GM23248 (cell line): ENCODE measurements at places on chromosomes 11 and 22. TPM values are rescaled to one million over a fixed set of nuclear protein-coding genes. Genes with fewer than 3 reads are reported as not detected.

DGCR6 gene
- 0.86 and 7.8 TPM in 2 replicates for total RNA-seq

TMEM134 gene
- total RNA-seq = 13.4 and 67.2 TPM in 2 replicates

ALDH3B1 gene
- 63.9 and 70.7 TPM in 2 replicates for total RNA-seq

SYCE3 gene
- not detected in 2 replicates for total RNA-seq

OR51E2 gene
- total RNA-seq = not detected in 2 replicates

DNA sequence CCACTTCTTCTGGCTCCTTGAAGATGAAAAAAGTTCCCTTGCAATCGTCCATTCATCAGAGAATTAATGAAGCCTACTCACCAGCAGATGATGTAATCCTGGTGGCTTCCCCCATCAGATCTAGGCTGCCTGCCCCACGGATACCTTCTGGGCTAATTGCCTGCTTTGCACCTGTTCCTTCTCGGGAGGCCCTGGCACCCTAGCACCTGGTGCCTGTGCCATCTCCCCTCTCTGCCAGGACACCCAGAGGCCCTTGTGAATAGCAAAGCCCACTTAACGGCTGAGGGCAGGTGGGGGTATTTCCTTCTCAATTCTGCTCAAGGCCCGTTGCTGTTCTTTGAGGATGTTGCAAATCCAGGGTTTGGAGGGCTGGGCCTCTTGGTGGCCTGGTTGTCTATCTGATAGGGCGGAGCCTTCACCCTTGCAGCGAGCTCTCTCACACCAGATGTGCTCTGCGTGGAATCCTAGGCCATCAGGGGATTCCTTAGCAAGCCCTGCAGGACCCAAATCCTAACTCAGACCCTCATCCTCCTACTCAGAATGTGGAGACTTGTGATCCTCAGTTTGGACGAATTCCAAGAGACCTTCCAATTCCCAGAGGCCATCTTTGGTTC lies at the start of gene LMO2:
TSS of gene LMO2 (minus strand) at position 363 of the 614 bp plus-strand sequence. CDS start 22,360 bp downstream, outside the sequence.
- H3K27ac ChIP-seq = peak within 1 kb of the TSS; percentile 7; the same call in 1 of the 2 replicates
- H3K27me3 ChIP-seq = peaks cover 8% of the 10 kb centered on the region; the same call in 1 of the 2 replicates
- no peak for DNase-seq
- no peak within 1 kb of the TSS for H3K4me3 ChIP-seq
- no peaks in the 10 kb centered on the region for H3K36me3 ChIP-seq

DNA sequence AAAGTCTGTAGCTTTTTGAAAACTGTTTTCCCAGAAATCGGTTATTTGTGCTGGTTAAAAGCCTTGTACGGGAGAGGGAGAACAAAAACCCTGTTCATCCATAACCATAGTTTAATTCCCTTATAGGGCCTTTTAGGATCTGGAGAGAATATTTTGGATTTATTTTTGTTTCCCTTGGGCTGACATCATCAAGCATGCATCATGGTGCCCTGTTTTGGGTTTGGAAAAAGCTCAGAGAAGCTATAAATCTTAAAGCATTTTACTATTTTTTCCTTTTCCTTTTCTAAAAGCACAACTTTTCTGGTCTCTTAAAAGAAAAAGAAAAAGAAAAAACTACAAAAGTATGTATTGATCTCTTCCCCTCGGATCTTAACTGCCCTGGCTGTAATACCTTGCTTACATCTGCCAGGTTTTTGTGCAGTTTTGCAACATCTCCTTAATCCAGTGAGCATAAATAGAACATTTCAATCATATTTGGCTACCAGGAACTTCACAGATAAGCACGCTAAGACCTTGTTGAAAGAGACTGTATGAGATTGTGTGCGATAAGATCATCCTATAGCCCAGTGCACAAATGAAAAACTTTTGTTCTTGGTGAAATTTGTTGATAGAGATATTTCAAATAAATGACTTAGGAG lies 88.0 kb downstream of the ZBTB16 start:
- DNase-seq = peak; percentile 28
- peaks cover 5% of the 10 kb centered on the region for H3K27me3 ChIP-seq
- H3K4me3 ChIP-seq = no peak overlapping the region
- peaks cover 13% of the 10 kb centered on the region; the same call in 1 of the 2 replicates for H3K4me1 ChIP-seq
- no peaks in the 10 kb centered on the region for H3K36me3 ChIP-seq
- H3K27ac ChIP-seq = no peak overlapping the region

GRCh38 chr22:23793326-23793725 lies 6.6 kb downstream of the SMARCB1 start:
- no peak overlapping the region for H3K27ac ChIP-seq
- H3K4me1 ChIP-seq = peaks cover 16% of the 10 kb centered on the region
- peaks cover 16% of the 10 kb centered on the region for H3K36me3 ChIP-seq
- no peak overlapping the region for H3K4me3 ChIP-seq
- no peak for DNase-seq

DNA sequence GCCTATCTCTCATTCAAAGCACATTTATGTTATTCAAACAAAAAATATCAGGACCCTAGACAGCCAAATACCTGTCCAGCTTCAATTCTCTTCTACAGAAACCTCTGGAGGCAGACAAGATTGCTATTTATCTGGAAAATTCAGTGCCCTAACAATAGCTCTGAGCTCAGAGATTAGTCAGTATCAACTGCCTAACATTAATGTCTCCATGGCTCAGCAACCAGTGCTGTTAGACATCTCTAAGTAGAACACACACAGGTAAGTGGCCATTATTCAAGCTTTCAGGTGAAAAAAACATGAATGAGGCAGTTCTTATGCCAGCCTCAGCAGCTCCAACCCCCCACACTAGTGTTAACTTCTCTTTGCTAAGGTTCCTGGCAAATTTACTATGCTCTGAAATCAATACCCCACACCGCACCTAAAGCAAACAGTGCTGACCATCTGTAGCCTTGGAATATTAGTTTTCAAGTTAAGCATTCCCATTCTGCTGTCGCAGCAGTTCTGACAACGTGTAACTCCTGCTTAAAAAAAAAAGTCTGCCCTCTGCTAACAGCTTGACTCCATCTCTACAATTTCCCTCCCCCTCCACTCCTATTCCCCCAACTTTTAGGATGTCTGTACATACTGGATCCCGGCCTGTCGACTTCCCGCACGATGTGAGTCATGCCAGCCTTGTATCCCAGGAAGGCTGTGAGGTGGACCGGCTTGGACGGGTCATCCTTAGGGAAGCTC lies 1.5 kb downstream of the RPL3 start:
- no peaks in the 10 kb centered on the region for H3K27me3 ChIP-seq
- peaks cover 50% of the 10 kb centered on the region for H3K36me3 ChIP-seq
- peak; percentile 81 for DNase-seq
- peak overlapping the region; percentile 97 for H3K27ac ChIP-seq
- peaks cover 23% of the 10 kb centered on the region for H3K4me1 ChIP-seq

- H3K27me3 ChIP-seq = no peaks in the 10 kb centered on the region; the same call in none of the 2 replicates
- H3K4me3 ChIP-seq = no peak overlapping the region
- no peaks in the 10 kb centered on the region for H3K4me1 ChIP-seq
- H3K36me3 ChIP-seq = no peaks in the 10 kb centered on the region
- no peak for DNase-seq
Observed at GRCh38 chr22:50608996-50609395, 8.4 kb downstream of the MAPK8IP2 start.

- no peak overlapping the region for H3K4me3 ChIP-seq
- DNase-seq = no peak
- H3K4me1 ChIP-seq = no peaks in the 10 kb centered on the region
Observed at GRCh38 chr11:129929721-129930120, 34.3 kb upstream of the NFRKB start.

DNA sequence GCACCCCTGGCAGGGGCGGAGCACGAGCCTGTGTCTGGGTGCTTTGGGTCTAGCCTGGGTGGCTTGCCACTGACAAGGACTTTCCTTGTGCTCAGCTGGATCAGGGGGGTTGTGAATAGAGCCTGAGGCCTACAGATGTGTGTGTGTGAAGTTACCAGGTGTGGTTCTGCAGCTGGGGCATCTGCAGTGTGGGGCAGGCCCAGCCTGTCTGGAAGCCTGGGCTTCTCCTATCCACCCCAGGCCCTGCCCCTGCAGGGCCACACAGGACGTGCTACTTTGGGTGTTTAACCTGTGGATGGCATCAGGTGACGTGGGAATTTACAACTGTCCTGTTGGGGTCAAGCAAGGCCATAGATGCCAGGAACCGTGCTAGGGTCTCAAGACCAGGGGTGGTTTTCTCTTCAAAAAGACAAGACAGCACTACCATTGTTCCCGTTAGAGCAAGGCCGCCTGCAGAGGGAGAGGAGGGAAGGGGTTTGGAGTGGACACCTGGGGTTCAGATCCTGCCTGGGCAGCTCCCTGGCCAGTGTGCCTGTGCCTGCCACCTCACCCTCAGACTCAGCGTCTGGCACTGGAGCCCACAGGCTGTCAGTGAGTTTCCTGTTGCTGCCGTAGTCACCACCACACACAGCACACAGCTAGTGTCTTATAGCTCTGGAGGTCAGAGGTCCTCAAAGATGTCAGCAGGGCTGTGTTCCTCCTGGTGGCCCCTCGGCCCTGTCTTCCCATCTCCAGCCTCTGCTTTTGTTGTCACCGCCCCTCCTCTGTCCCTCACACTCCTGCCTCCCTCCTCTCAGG lies 31.6 kb downstream of the CTTN start:
- no peak overlapping the region for H3K27ac ChIP-seq
- peaks cover 28% of the 10 kb centered on the region for H3K36me3 ChIP-seq
- no peaks in the 10 kb centered on the region for H3K4me1 ChIP-seq

DNA sequence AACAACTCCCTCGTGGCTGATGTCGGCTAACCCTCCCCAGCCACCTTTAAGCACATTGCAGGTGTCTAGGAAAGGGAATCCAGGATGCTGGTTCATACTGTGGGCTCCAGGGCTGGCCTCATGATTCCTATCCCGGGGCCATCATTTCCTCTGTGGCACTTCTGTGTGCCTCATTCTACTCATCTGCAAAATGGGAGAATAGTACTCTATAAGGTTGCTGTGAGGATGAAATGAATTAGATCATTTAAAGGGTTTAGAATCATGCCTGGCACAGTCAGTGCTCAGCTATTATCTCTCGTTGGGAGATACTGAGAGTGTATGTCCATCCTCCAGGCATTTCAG lies 4.3 kb upstream of the FADS3 start:
- H3K27me3 ChIP-seq = no peaks in the 10 kb centered on the region
- no peak overlapping the region for H3K27ac ChIP-seq
- H3K4me1 ChIP-seq = no peaks in the 10 kb centered on the region
- H3K36me3 ChIP-seq = no peaks in the 10 kb centered on the region
- H3K4me3 ChIP-seq = no peak overlapping the region

- no peak overlapping the region for H3K4me3 ChIP-seq
- no peaks in the 10 kb centered on the region for H3K27me3 ChIP-seq
- peak; percentile 73 for DNase-seq
- peak overlapping the region; percentile 75 for H3K27ac ChIP-seq
- peaks cover 25% of the 10 kb centered on the region for H3K4me1 ChIP-seq
Observed at GRCh38 chr11:131042041-131042390, 125.7 kb upstream of the SNX19 start.

DNA sequence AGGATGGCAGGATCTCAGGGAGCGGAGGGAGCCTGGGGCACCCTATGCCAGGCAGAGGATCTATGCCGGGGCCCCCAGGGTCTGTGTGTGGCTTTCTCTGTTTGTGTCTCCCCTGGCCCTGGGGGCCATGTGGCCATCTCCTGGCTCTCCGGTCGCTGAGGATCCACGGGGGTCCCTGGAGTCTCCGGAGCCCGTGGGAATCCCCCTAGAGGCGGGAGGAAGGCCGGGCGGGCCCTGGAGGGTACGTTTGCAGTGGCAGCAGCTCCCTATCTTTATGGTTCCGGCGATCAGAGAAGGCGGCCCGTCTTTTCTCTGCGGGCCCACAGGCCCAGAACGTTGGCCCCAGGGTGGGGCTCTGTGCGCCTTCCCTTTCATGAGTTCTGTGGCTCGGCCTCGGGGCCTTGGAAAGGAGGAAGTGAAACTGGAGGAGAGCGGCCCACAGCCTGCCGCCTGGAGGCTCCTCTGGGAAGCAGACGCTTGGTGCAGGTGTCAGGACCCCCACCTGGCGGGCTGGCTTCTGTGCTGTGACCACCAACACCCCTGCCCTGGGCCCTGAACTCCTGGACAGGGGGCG lies 82.1 kb downstream of the KCNQ1 start:
- no peak overlapping the region for H3K4me3 ChIP-seq
- no peaks in the 10 kb centered on the region for H3K36me3 ChIP-seq
- H3K27ac ChIP-seq = no peak overlapping the region
- DNase-seq = peak; percentile 38

DNA sequence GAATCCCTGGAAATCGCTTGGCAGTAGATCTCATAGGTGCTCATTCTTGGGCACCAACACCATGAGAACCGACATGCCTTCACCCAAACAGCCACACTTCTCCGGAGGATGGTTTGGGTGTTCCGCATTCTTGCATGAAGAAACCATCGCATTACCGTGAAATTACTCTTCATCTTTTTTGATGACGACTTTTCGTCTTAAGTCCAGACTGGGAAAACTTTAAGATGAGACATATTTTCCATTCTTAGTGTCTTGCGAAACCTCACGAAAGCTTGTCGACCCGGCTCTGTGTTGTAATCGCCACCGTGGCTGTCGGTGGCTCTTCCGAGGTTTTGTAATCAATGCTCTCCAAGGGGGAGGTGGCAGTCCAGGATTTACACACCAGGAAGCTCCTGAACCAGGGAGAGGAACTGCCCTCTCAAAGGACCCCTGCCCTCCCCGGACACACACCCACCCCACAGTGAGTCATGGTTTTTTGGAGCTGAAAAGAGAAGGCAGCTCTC lies 1.7 kb downstream of the TOM1 start:
- peak overlapping the region; percentile 90 for H3K4me3 ChIP-seq
- DNase-seq = peak; percentile 98
- H3K36me3 ChIP-seq = no peaks in the 10 kb centered on the region; the same call in 1 of the 2 replicates
- H3K27ac ChIP-seq = peak overlapping the region; percentile 100
- H3K27me3 ChIP-seq = no peaks in the 10 kb centered on the region
- H3K4me1 ChIP-seq = peaks cover 29% of the 10 kb centered on the region

GRCh38 chr11:131579932-131580387 lies 209.5 kb downstream of the NTM start:
- H3K4me3 ChIP-seq = no peak overlapping the region
- peak; percentile 95 for DNase-seq
- H3K4me1 ChIP-seq = peaks cover 35% of the 10 kb centered on the region
- H3K27me3 ChIP-seq = no peaks in the 10 kb centered on the region; the same call in 1 of the 2 replicates
- H3K27ac ChIP-seq = peak overlapping the region; percentile 79
- no peaks in the 10 kb centered on the region for H3K36me3 ChIP-seq

- 0 out of 2 replicates have a peak, but pooled peaks cover 3% of the 10 kb centered on the region for H3K4me1 ChIP-seq
- no peak overlapping the region for H3K4me3 ChIP-seq
- no peak for DNase-seq
- H3K27me3 ChIP-seq = peaks cover 57% of the 10 kb centered on the region
Observed at GRCh38 chr11:70145071-70145470, 58.0 kb upstream of the FADD start.

DNA sequence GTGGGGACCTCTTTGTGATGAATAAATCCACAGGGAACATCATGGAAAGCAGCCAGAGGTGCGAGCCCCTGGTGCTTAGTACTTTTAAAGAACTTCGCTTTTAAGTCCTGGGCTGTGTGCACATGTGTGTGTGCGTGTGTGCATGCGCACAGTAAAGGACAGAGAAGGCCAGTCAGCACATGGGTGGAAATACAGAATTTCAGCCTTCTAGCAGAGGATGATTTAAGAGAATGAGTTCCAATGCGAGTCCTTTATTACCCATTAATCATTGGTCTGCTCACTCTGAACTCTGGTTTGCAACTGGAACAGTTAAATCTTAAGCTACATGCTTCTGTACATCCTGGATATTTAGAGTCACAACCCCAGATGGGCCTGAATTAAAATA lies 18.9 kb downstream of the TEAD1 start:
- no peaks in the 10 kb centered on the region for H3K27me3 ChIP-seq
- H3K4me1 ChIP-seq = peaks cover 70% of the 10 kb centered on the region
- no peaks in the 10 kb centered on the region for H3K36me3 ChIP-seq
- DNase-seq = peak; percentile 47
